Left renal pelvis (tissue), 4 donors: ENCODE measurements at places on chromosomes 12 and 14.
A peak's percentile ranks its signal among the peaks of the same experiment; 100 is the strongest.

GRCh38 chr12:47038270-47038748 lies 41.1 kb upstream of the PCED1B start:
- DNase-seq, result no peak

DNA sequence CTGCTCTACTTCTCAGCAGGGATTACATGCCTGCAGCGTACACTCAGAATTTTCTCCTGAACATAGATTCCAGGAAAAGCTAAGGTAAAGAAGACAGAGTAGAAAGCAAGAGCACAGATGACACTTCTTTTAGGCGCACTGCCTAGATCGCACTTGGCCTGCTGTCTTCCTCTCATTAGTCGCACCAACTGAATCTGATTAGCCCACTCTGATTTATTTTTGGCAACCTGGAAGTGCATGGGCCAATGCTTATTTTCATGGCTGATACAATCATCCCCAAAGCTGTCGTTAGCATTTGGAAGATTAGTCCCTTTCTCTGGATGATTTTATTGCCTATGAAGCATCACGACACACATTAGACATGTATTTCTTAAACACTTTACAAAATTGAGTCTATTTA lies 152.5 kb downstream of the PTPRO start:
- DNase-seq, result no peak

- no peak for DNase-seq
These were observed 362.6 kb downstream of the DAD1 start for GRCh38 chr14:22226381-22226780.

GRCh38 chr12:89707703-89708564 lies 704 bp downstream of the ATP2B1 start:
- peak; percentile 33 for DNase-seq

GRCh38 chr14:105927096-105928060 lies 401.0 kb downstream of the TMEM121 start:
- no peak for DNase-seq

DNA sequence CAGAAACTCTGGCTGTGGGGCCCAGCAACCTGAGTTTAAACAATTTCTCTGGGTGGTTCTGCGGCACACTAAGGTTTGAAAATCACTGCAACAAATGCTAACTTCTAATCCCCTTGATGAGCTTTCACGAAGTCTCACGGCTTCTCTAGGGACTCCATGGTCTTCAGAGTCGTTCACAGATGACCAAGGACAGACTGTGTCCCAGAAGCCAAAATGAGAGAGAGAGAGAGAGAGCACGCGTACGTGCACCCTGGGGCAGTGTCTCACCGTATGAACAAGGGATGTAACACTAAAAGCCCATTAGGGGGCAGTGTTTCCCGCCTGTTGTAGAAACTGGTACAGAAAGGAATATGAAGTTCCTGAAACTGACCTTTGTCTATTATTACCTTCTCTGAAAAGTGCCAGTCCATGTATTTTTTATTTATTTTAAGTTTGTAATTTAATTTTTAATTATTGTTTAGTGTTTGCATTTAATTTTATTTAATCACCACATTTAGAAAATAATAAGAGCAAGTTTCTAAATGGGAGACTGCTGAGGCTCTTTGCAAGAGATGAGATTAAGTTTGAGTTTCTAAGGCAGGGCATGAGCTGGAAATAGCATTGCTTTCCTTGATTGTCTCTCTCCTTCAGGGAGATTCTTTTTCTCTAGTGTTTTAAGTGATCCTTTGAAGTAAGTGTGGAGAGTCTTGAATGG lies 3.4 kb downstream of the APOLD1 start:
- no peak for DNase-seq

DNA sequence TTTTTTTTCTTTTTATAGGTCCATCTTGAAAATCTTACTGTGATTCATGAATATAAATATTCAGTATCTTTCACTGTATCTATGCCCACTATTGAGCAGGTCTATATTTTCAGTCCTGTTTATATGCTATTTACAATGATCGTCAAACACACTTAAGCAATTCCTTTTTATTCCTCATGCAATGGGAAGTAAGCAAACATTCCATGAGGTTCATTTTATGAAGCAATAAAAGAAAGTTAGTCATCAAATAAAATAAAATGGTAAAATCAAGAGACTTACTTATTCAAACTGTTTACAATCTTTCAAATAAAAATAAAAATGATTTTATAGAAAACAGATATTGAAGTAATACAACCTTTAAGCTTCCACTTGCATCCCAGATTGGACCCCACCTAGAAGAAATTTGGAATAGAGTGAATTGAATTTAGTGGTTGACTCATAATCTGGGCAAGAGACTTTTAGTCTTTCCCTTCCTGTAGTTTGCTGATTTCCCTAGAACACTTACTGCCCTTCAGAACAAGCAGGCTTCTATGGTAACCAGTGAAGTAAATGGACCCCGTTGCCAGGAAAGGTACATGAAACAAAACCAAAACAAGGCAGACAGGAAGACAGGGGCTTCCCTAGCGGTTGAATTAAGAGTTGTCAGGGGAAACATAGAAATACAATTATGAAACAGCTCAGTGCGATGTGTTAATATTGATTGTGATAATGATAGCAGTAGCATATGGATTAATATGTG lies 241.0 kb upstream of the ATP2B1 start:
- no peak for DNase-seq

- DNase-seq, result no peak
These were observed 79.2 kb downstream of the MDGA2 start for GRCh38 chr14:47596232-47596631.

DNA sequence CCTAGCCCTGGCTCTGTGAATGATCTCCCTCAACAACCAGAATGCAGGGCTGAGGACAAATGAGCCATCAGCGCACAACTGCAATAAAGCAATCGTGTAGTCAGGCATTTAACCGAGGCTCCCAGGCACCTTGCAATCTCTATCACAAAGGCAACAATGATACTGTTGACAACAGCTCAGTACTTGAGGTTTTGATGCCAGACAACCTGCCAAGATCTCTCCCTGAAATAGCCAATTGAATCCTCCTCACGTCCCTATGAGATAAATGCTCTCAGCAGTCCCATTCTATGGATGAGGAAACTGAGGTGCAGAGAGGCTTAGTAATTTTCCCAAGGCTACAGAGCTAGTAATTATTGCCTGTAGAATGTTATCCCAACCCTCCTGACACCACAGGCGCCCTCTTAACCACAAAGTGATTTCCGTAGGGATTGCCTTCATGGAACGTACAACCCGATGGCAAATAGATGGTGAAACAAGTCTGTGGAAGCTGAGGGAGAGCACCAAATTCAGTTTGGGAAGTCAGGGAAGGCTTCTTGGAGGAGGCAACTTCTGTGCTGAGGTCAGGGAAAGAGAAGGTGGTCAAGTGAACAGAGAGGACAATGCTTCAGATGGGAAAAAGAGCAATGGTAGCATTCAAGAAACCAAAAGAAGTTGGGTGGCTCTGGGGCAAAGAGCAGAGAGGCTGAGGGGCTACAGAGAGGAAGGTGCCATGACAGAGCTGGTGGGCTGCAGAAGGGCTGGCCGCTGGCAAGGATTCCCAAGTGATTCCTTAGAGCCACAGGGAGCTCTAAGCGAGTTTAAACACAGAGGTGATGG lies 12.6 kb downstream of the SERPINA3 start:
- DNase-seq, result no peak

GRCh38 chr12:22406627-22407026 lies 72.1 kb upstream of the ST8SIA1 start:
- no peak for DNase-seq

DNA sequence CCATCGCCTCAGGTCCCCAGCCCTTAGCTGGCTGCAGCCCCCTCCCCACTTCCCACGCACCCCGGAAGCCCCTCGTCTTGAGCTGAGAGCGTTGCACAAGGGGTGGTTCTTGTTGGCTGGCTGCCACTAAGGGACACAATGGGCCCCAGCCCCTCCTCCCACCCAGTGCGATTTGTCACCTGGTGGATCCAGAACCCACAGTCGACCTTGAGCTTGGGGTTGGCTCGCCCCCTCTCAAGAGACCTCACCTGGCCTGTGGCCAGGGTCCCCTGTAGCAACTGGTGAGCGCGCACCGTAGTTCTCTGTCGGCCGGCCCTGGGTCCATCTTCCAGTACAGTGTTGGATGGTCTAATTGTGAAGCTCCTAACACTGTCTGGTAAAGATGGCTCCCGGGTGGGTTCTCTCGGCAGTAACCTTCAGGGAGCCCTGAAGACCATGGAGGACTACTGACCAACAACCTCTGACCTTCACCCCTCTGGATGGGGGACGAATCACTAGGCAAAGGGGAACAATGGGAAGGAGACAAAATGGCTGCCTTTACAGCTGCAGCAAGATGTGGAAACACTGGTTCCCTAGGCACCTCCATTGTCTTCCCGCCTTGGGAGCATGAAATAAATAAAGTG lies 6.6 kb downstream of the PHB2 start:
- DNase-seq, result no peak

- peak; percentile 89 for DNase-seq
These were observed at the start of gene PTMS for GRCh38 chr12:6765634-6766581. TSS of gene PTMS (plus strand) at chr12:6766363. CDS start at chr12:6766706, 343 bp downstream.

- no peak for DNase-seq
These were observed 70.7 kb downstream of the TTC8 start for GRCh38 chr14:88895116-88895515.

DNA sequence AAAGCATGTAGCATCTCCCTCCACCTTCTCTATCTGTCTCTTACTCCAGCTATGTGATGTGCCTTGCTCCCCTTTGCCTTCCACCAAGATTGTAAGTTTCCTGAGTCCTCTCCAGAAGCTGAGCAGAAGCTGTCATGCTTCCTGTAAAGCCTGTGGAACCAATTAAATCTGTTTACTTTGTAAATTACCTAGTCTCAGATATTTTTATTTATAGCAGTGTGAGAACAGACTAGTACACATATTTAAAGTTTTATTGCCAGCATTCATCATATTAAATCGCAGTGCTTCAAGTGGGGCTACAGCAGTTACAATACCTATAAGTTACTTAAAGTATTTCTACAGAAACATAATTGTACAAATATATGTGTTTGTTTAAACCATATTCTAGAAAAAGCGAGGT lies 973.1 kb downstream of the SLC16A7 start:
- DNase-seq, result no peak

- DNase-seq, result no peak
These were observed 24.6 kb upstream of the APOF start for GRCh38 chr12:56387152-56387736.

DNA sequence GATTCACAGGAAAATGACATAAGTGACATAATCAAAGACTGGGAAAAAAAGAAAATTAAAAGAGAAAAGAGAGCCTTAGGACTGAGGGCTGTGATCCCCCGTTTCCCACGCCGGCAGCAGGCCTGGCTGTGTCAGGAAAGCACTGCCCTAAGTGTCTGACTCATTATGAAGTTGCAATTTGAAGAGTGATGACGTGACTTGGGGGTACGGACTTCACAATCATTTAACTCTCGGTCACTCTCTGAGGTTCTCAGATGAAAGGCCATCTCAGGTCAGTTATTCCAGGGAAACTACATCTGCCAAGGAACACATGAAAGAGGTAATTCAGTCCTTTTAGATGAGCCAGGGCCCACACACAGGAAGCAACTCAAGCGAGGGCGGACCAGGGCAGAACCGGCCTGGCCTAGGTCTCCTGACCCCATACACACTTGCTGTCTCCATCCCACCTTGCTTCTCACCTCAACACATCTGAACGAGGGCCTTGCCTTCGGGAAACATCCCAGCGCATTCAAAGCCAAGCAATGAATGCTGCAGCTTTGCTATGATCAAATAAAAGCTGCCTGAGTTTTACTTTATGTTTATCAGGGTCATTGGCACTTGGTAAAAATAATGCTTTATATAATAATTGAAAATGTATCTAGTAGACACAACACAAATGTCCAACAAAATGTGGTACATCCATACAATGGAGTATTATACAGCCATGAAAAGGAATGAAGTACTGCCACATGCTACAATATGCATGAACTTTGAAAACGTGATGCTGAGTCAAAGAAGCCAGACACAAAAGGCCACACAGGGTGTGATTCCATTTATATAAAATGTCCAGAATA lies 2.7 kb downstream of the SSH1 start:
- no peak for DNase-seq

- no peak for DNase-seq
These were observed 383.4 kb downstream of the KCNH5 start for GRCh38 chr14:62661818-62662217.

DNA sequence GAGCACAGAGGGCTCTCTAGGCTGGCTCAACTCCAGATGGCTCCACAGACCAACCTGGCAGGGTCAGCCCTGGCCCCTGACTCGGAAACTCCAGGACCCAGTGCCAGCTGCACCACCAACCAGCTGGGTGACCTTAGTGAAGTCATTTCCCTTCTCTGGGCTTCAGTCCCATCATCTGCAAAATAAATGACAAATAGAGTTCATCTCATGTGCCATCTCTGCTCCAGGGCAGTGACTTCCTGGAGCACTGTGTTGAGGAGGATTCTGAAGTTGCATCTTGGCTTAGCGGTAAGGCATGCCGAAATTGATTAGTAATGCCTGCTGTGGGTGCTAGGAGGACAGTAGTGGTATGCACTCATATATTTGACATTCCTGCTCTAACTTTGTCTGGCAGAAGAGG lies 31.5 kb downstream of the DTX1 start:
- no peak for DNase-seq

DNA sequence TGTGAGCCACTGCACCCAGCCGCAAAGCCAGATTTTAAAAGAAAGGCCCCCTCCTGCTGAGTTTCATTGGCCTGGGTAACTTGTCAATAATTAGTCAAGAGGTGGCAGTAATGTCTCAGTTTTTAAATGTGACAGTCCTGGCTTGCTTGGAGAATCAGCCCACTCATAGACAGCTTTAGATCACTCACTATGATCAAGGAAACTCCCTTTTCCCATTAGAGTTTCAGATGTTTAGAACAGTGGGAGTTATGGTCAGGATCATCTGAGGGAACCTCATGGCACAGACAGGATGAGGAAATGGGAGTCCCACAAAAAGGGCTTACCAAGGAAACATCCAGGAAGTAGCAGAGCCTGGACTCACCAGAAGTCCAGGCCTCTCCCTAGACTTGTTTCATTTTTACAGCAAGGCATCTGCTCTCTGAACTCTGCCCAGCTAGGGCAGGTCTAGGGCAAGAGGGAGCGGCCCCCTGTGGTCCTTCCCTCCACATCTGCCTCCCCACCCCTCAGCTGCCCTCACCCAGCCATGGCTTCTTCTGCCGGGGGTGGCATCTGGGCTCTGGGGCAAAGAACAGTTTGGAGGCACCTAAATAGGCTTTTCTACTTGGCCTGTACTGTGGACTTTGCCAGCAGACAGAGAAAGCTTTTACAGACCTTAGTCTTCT lies 11.2 kb downstream of the BCL2L14 start:
- DNase-seq, result no peak

GRCh38 chr12:92814584-92814983 lies 111.8 kb downstream of the PLEKHG7 start:
- DNase-seq, result no peak

- no peak for DNase-seq
These were observed 2.4 kb upstream of the HOXC4 start for GRCh38 chr12:54051026-54051842.

- DNase-seq, result no peak
These were observed 1301.2 kb upstream of the FLRT2 start for GRCh38 chr14:84228702-84229101.

GRCh38 chr12:31246470-31246850 lies 79.5 kb downstream of the SINHCAF start:
- no peak for DNase-seq

GRCh38 chr12:85807730-85808129 lies 28.5 kb downstream of the RASSF9 start:
- no peak for DNase-seq

GRCh38 chr12:127899971-127900370 lies 367.0 kb upstream of the TMEM132C start:
- no peak for DNase-seq

GRCh38 chr12:68686262-68686594 lies 550 bp upstream of the NUP107 start:
- no peak for DNase-seq

GRCh38 chr14:36784541-36784940 lies 122.9 kb downstream of the PAX9 start:
- no peak for DNase-seq
